ENCODE measurements at places on chromosomes 12 and 14.

DNA sequence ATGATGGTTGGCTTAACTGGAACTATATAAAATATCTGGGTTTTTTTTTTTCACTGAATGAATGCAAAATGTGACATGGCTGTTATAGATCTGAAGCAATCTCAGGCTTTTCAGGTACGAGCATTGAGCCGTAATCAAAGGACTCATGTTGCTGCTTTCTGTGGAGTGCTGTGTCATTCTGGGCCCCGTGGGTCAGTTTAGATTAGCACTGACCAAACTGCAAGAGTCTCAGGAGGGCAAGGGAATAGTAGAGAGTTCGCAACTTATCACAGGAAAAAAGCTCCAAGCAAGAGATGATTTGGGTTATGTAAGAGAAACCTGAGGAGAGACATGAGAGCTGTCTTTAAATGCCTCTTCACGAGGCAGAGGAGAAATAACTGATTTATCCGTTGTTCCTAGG is 59.1 kb downstream of the UBR7 start:
- DNase-seq, result no peak

DNA sequence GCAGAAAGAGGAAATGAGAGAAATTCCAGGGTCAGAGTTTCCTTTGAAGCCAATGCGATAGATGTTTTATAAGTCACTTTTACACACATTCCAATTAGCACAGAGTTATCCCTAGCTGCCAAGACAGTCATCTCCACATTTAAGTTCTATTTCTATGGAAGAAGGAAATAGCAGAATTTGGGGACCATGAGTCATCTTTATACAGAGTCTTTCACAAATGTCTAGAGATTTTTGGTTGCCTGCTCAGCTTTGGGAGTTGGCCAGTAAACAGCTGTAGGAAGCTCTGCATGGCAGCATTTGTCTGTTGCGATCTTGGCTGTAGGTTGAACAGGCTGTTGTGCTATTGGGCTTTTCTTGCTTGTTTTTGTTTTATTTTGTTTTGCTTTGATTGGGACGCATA is 884.3 kb downstream of the GALC start:
- DNase-seq, result no peak

GRCh38 chr12:95730457-95730856 is 60.1 kb downstream of the NTN4 start:
- DNase-seq, result no peak

GRCh38 chr12:107058190-107058589 is 35.2 kb downstream of the CRY1 start:
- DNase-seq, result no peak

DNA sequence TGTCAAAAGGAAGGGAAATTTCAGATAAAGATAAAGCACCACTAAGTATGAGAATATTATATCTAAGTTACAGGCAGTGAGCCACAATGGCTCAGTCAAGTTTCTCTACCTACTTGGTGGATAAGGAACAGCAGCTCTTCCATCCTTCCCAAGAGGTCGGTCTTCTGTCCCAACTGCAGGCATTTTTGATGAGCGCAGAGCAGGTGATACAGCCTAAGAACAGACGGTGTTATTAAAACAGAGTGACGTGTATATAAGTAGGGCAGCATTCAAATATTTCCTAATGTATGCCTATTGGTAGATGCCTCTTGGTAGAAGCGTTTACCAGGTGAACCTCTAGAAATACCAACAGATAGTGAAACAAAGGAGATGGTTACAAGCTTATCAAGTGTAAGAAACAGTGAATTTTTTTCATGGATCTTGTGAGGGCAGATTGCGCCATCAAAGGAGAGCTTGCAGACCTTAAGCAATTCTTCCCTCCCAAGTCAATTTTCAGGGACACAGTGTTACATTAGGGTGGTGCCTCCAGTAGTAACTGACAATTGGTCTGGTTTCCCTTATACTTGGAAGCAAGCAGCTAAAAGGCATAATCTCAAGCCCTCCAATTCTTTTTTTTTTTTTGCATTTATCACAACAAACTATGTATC is 274.5 kb downstream of the MED13L start:
- no peak for DNase-seq

DNA sequence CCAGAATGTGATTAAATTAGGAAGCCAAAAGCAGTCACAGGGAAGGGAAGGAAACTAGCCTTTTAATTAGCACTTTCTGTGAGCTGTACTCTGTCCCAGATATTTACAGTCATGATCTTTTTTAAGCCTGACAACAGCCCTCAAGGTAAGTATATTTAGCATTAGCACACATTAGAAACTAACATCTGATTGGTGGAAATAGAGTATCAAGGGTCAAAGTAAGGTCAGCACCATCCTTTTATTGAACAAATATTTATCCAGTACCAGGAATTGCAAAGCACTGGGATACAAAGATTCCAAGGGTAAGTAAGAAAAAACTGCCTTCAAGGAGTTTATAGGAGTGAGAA is 28.2 kb downstream of the RPGRIP1 start:
- DNase-seq, result peak; percentile 16

- DNase-seq, result peak; percentile 20
Observed at GRCh38 chr12:53065975-53066931, 12.9 kb downstream of the SPRYD3 start.

GRCh38 chr12:4496145-4496838 is 42.4 kb upstream of the RAD51AP1 start:
- DNase-seq, result no peak

DNA sequence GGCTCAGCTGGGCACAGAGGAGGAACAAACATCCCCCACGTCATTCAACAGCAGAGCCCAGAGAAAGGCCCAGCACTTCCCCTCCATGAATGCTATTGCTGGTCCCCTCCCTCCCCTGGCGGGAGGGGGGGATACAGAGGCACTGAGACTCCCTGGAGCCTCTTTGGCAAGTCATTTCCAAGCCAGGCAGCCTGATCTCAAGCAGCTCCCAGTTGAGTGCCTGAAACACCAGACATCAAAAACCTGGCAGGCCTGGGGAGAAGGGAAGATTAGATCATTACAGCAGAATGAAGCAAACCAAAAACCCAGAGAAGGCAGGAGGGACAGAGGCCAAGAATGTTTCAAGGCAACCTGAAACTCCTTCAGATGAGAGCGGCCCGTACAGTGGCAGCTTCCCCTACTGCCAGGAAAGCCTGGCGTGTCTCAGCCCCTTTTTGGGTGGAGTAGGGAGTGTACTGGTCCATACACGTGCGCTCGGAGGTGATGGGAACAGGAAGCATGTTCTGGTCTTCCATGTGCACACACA is 92.1 kb downstream of the LRRC74A start:
- no peak for DNase-seq

Measured in NCI-H1417 treated with DMSO at 0.1 percent for 48 hours (cell line).